ENCODE measurements at places on chromosomes 16 and 17. TPM values are rescaled to one million over a fixed set of nuclear protein-coding genes. Genes with fewer than 3 reads are reported as not detected.

Gene MYH13
- not detected for total RNA-seq

- no peak for DNase-seq
Measured at GRCh38 chr16:1647856-1648255, 30.2 kb upstream of the JPT2 start.

DNA sequence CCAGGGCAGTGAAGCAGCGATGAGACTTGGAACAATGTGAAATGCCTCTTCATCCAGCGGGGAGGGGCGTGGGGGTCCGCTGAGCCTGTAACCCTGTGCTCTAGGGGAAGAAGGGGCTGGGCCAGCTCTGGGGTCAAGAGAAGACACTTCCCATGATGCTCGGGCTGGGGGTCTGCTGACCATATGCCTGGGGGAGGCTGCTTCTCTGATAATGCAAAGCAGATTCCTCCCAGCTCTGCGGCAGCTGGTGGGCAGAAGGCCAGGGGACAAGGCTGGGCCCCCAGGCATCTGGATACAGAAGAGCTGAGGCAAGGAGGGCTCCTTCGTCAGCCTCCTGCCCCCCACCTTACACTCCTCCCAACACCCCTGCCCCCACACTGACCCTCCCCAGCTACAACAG, 24.7 kb downstream of the NGFR start:
- no peak for DNase-seq

DNA sequence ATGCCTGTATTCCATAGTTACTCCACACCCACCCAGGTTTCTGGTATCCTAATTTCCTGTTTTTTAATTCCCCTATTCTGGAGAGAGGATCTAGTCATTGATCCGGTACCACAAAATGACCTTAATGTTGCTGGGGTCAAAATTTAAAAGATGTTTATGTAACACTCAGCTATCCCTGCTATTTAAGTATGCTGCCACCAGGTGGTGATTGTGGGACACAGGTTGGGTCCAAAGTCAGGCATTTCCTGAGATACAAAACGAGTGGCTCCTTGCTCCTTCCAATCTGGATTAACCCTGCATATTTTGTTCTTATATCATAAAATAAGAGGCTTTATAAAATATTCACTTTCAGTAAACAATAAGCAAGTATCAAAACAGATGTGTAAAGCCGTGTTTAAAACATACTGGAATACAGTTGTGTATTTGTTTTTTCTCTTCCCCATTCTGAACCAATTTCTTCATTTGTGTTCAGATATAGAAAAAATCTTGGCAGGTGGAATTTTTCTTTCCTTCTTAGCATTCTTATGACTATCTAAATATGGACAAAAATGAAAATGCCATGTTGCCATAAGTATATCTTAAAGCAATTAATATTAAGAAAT, 16.3 kb downstream of the HS3ST4 start:
- no peak for DNase-seq

GRCh38 chr17:32120141-32120540, 22.2 kb upstream of the RHOT1 start:
- DNase-seq, result no peak

Gene AANAT
- total RNA-seq, result not detected

GRCh38 chr17:78344666-78345065, 15.2 kb downstream of the SOCS3 start:
- DNase-seq, result no peak

Gene MYOCD
- 19.2 TPM for total RNA-seq

Gene EPX
- not detected for total RNA-seq

- no peak for DNase-seq
Measured at GRCh38 chr17:42865638-42866094, 14.7 kb downstream of the AOC3 start.

- no peak for DNase-seq
Measured at GRCh38 chr17:44636562-44636961, 19.7 kb upstream of the MEIOC start.

DNA sequence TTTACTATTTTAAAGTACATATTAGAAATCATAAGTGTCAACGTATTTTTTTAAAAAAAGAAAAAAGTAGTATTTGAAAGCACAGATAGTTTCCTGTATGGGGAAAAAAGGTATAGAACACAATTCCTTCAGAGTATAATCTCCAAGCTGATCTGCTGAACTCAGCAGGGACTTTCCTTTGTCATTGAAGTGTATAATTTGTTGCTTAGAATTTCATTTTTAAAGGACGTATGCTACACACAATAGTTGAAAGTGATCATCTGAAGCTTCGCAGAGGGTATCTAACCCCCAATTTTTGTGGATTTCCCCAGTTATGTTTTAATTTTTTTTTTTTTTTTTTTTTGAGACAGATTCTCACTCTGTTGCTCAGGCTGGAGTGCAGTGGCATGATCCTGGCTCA, 20.2 kb upstream of the MAPT start:
- DNase-seq, result no peak

- DNase-seq, result no peak
Measured at GRCh38 chr17:69608141-69608540, 193.6 kb downstream of the MAP2K6 start.

DNA sequence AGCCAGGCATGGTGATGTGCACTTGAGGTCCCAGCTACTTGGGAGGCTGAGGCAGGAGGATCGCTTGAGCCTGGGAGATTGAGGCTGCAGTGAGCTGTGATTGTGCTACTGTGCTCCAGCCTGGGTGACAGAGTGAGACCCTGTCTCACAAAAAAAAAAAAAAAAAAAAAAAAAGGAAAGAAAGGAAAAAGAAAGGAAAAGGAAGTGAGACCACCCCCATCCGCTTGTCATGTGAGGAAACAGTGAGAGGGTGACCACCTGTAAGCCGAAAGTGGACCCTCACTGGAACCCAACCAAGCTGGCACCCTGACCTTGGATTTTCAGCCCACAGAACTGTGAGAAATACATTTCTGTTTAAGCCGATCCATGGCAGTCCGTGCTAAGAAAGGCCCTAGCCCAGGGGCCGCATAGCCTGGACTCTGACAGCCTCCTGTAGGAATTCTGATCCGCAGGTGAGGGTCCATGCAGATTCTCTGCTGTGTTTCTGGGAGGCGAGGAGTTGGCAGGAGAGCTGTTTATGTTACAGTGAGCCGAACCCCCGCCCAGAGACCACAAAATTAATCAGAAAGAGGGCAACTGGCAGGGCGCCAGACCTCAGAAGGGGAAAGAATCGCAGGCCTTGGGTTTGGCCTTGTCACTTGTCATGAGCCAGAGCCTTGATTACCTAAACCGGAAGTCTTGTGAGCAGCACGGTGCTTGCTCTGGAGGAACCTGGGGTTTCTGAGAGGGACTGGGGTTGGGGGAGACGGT, 945 bp downstream of the SGSH start:
- no peak for DNase-seq

Measured in progenitor cell of endocrine pancreas (in vitro differentiated cells).